ENCODE measurements at places on chromosomes 1 and 21. TPM values are rescaled to one million over a fixed set of nuclear protein-coding genes. Genes with fewer than 3 reads are reported as not detected.
A peak's percentile ranks its signal among the peaks of the same experiment; 100 is the strongest.

GRCh38 chr1:22350171-22350923 is 101.3 kb upstream of the ZBTB40 start:
- no peak for DNase-seq

- no peak for DNase-seq
Measured at GRCh38 chr1:162389021-162389818, 7.7 kb downstream of the C1orf226 start.

GRCh38 chr1:176541663-176542062 is 78.7 kb downstream of the PAPPA2 start:
- DNase-seq: no peak

DNA sequence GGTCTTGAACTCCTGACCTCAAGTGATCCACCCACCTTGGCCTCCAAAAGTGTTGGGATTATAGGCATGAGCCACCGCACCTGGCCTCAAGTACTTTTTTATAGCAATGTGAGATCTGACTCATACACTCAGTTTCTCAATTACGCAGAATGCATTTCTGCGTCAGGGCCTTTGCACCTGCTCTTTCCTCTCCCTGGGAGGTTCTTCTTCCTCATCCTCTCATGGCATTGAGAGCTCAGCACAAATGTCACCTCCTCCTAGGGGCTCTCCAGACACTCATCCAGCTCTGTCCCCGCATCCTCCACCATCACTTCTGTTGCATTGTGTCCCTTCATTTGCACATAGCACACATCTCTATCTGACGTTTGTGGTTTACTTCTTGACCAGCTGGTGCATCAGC is 418.8 kb downstream of the PTPRU start:
- peak; percentile 13 for DNase-seq

DNA sequence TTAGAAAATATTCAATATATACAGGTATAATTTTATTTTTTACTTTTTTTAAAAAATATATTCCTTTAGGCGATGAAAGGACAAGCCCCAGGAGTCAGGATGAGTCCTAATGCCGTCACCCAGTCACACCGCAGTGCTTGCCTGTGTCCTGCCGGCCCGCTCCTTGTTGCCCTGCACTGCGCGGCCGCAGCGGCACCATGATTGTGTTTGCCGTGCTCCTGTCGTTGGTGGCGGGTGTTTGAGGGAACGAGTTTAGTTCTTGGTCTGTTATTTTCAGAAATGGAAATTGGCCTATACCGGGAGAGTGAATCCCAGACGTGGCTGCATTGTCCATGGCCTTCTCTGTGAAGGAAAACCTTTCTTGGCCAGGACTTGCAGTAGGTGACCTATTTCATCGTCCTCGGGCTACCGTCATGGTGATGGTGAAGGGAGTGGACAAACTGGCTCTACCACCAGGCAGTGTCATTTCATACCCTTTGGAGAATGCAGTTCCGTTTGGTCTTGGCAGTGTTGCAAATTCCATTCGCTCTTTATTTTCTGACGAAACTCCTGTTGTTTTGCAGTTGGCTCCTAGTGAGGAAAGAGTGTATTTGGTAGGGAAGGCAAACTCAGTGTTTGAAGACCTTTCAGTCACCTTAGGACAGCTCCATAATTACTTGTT is 45.9 kb upstream of the CRB1 start:
- no peak for DNase-seq

GRCh38 chr1:111515291-111516004 is 12.0 kb upstream of the ADORA3 start:
- peak; percentile 93 for DNase-seq

The COL16A1 gene
- total RNA-seq: 93.3 TPM

DNA sequence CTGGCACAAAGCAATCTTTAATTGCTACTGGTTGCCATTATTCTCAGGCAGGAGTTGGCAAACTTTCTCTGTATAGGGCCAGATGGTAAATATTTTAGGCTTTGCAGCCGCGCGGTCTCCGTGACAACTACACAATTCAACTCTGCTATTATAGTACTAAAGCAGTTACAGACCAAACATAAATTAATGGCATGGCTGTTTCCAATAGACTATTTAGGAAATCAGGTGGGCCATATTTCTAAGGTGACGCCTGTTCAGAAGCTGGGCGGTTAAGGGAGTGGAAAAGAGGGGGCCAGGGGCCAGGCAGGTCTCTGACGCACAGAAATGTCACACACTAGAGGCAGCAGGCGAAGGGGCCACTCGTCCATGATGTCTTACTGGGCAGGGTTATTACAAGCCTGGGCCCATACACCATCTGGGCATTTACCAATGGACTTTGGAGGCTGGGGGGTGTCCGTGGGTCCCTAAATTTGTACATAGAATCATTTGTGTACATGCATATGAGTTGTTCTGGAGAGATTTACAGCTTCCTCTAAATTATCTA is 80.1 kb downstream of the STUM start:
- peak; percentile 49 for DNase-seq

GRCh38 chr1:7587108-7587772 is 183.9 kb upstream of the VAMP3 start:
- peak; percentile 62 for DNase-seq

The RNU1-2 gene
- total RNA-seq: 12,584 TPM

The DCDC2B gene
- not detected for total RNA-seq

DNA sequence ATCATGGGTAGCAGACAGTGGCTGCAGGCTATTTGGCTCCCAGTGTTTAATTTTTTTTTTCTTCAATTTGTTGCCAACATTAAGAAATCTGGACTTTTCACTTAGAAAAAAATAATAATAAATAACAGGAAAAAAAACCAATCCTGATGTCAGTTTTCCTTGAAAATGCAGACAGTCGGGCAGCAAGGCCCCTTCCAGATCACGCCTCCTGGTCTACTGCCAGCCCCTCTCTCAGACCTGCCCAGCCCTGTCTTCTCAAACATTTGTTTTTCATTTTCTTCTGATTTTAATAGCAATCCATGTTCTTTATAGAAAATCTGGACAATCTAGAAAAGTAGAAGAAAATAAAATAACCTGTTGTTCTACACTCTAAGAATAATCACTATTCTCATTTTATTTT is 15.5 kb downstream of the IFNGR2 start:
- DNase-seq: peak; percentile 94

DNA sequence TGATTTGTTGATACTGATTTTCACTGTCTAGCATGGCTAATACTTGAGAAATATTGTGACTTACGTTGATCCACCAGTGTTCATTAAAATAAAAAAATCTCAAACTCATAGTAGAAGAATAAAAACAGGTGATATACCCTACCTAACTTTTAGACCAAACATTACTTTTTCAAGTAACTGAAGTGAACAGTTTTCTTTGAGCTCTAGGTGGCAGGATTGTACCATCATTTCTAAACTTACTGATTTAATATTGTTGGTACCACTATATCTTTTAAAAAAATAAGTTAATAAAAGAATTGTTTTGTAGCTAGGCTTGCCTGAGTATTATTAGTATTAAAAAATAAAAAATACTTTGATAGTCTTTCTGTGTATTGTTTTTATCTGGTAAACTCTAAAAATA is 21.5 kb downstream of the CDC73 start:
- no peak for DNase-seq

- peak; percentile 44 for DNase-seq
Measured at GRCh38 chr1:15346346-15347030, 63.2 kb upstream of the EFHD2 start.

DNA sequence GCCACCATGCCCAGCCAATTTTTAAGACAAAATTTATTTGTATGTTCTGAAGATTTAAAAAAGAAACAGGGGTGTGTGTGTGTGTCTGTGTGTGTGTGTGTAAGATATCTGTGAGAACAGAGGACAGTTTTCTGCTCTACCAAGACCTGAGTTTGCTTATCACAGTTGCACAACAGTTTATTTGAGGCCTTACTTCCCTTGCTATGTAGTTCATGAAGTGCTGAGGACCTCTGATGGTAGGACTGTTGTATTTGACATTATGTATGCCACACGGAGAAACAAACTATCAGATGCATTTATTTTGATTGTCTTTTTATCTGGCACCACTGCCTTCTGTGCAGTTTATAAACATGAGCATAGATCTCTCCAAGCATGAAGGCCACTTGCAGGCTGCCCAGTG is 355.2 kb downstream of the PBX1 start:
- DNase-seq: no peak

- peak; percentile 96 for DNase-seq
Measured at GRCh38 chr1:64966158-64966971, at the start of gene JAK1. Gene JAK1 (minus strand): TSS chr1:64966549. CDS start chr1:64886264, 80,285 bp downstream.

GRCh38 chr1:54312796-54313316 is 93.3 kb downstream of the SSBP3 start:
- DNase-seq: no peak

The KRTAP21-3 gene
- not detected for total RNA-seq

DNA sequence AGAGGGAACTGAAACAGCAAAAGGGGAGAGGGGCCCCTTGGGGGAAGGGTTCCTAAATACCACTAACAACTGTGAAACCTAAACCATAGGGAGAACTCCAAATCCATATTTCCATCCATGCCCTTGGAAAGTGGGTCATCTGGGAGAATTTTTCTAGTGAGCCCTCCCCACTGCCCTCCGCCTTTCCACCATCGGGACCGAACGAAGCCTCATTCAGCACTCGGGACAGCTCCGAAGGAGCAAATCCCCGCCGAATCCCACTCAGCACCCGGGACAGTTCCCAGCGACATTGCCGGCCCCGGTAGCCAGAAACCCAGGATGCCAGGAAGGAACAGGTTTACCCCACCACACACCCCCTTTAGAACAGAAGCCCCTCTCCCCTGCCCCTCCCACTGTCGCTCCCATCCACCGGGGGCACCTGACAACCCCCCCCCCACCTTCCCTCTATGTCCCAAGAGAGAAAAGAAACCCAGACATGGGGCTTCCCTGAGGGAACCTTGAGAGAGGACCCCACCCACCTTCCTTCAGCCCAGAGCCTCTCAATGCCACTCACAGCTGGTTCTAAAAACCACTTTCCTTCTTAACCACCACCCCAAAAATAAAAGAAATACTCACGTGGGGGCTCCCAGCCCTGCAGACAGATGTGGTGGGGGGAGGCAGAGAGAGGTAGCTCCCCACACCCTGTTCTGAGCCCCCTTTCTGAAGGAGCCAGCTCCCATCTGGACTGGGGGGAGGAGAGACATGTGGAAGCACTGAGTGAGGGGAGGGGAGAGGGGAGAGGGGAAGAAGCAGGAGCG is 4.5 kb downstream of the DLGAP3 start:
- DNase-seq: peak; percentile 93

DNA sequence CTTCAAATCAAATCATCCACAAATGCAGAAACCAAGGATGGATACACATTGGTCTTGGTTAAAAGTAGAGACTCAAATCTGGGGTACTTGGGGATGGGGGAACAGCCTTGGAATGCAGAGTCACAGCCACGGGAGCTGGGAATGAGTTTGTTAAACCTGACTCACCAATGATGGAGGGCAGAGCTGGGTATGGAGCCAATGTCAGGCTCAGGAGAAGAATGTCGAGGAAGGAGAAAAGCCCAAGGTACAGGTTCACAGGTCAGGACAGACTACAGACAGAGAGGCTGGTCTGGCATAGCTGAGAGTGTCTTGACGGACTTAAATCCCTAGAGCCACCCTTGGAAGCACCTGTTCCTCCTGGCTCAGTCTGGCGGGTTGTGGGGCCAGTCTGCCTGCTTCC is 237.6 kb downstream of the NTNG1 start:
- no peak for DNase-seq
